ENCODE measurements at places on chromosomes 4 and X.

GRCh38 chrX:85112293-85112692 lies 108.6 kb downstream of the APOOL start:
- DNase-seq: no peak

- DNase-seq: no peak
Observed at GRCh38 chr4:11814758-11815157, 386.1 kb upstream of the HS3ST1 start.

DNA sequence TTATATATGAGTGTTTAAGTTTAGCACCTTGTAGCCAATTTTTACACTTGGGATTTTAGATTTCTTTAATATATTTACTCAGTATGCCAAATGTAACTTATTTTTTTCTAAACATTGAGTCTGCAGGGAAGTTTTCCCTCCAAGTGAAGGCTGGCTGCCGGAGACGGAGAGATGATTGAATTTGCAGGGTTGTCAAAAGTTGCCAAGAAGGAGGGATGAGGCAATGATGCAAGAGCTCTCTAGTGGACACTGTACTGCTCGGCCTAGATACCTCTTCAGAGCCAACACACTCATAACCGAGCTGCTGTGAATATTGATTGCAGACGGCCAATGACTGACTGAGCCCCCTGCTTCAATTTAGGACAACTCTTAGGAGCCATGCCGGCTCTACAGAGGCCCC lies 318.6 kb upstream of the CASK start:
- DNase-seq: no peak

- no peak for DNase-seq
Observed at GRCh38 chr4:115042496-115042895, 70.9 kb downstream of the NDST4 start.

DNA sequence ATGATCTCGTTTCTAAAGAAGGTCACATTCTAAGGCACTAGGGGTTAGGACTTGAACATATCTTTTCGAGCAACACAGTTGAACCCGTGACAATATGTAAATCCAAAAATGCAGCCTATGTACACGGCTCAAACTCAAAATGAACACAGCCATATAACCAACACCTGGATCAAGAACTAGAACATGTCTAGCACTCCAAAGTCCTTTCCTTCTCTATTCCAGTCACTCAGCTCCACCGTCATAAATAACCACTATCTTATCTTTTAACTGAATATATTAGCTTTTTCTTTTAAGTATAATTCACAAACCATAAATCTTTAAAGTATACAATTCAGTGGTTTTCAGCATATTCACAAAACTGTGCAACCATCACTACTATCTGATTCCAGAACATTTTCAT lies 19.4 kb upstream of the RELL1 start:
- DNase-seq: no peak

DNA sequence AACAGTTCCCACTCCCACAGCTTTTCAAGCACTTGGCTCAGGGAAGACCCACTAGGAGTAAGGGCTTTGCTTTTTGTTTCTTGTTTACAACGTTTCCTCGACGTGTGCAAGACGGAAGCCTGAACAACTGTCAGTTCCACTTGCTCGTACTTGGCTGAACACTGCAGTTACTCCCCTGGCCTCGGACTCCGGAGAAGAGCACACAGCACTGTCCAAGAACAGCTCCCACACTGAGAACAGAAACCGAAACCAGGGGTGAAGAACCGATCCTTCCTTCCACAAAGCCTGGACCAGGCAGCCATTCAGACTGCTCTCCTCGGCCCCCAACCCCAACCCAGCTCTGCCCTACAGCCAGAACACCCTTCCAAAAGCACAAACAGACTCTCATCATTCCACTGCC lies 25.5 kb downstream of the IRF2 start:
- DNase-seq: peak; percentile 61

DNA sequence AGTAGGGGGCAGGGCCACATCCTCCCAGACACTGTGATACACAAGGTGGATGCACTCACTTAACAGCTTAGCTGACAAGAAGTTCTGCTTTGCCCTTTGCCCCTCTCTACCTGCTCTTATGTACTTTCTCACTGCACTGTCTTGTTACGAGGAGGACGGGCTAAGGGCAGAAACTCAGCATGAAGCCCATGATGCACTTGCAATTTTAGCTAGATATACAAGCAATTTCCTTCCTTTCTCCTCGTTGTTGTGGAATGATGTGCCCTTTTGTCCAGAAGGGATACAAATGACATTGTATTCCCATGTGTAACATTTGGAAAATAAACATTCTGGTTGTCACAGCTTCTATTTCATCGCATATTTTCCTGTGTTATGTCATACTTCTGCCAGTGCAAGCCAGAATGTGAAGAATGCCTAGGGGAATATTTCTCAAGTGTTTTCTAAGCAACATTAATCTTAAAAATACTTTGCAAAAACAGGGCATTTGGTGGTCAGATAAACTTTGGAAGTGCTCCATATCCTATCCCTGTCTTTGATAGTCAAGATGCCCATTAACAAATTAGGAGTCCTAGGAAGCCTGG lies 47.2 kb downstream of the MAOA start:
- DNase-seq: no peak

DNA sequence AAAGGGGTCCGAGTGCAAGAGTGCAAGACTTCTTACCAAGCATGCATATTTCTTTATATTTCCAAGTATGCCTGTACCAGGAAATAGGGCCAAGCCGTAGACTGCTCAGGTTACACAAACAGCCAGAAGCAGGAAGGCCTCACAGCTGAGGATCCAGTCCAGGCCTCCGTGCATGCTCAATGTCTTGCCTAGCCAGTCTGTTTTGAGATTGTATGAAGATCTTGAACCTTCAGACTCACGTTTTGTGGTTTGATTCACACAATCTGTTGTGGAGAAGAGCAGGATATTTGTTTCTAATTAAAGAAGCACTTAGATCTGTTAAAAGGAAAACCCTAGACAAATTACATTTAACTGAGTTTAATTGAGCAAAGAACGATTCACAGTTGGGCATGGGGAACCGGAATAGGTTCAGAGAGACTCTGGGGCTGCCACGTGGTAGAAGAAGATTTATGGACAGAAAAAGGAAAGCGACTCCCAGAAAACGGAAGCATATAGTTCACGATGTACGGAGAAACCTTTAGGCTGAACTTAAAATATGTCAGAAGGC lies 1.2 kb downstream of the MGST2 start:
- DNase-seq: peak; percentile 59

DNA sequence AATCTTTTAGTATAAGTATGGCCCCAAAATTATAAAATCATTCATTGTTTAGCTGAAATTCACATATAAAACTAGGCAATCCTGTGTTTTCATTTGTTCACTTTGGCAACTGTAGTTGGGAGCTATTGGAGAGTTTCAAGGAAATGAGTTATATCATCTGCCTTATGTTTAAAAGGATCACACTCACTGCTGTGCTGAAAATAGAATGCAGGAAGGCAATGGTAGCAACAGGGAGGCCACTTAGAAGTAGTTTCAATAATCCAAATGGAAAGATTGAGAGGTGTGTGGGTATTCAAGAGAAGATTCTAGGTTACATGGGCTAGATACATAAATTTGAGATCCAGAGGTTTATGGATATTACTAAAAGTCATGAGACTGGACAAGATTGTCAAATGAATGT lies 184.9 kb downstream of the PDGFC start:
- no peak for DNase-seq

- DNase-seq: no peak
Observed at GRCh38 chr4:5198656-5199541, 147.6 kb downstream of the STK32B start.

DNA sequence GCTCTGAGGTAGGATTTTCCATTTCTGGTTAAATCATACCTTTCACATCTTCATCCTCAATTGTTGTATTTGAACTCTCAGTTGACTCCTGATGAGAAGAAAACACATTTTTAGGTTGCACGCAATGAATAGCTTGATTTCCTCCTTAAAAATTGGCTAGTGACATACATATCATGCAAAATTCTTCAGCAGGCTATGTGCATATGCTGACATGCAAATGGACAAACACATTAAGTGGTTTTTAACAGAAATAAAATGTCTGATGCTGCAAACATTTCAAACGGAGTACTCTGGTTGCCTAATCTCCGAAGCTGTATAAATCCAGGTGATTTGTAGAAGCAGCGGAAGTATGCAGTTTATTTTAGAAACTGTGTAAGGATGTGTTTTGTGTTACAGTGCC lies 261.1 kb downstream of the CAMK2D start:
- DNase-seq: no peak

- no peak for DNase-seq
Observed at GRCh38 chrX:105260291-105261043, 40.0 kb upstream of the TEX13A start.

DNA sequence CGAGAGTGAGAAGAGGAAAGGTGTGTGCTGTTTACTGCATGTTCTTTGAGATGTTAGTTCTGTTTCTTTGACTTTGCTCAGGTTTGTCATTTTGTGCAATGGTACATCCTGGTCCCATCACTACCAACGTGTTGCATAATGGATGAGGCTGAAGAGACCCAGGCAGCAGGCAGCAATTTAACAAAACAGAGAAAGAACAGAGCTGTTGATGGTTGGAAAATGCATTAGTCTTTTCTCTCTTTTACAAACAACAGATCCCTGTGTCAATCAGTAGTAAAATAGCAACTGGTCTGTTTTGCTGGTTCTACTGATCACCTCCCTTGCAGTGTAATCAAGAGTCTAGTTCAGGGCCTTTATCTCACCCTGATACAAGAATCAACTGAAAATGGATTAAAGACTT lies 64.8 kb upstream of the LIMCH1 start:
- no peak for DNase-seq

DNA sequence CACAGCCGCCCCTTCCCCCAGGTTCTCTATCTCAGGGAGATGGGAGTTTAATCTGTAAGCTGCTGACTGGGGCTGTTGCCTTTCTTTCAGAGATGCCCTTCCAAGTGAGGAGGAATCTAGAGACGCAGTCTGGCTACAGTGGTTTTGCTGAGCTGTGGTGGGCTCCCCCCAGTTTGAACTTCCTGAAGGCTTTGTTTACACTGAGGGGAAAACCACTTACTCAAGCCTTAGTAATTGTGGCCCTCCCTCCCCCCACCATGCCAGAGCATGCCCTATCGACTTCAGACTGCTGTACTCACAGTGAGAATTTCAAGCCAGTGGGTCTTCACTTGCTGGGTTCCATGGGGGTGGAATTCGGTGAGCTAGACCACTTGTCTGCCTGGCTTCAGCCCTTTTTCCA lies 131.3 kb downstream of the FAAH2 start:
- DNase-seq: no peak

DNA sequence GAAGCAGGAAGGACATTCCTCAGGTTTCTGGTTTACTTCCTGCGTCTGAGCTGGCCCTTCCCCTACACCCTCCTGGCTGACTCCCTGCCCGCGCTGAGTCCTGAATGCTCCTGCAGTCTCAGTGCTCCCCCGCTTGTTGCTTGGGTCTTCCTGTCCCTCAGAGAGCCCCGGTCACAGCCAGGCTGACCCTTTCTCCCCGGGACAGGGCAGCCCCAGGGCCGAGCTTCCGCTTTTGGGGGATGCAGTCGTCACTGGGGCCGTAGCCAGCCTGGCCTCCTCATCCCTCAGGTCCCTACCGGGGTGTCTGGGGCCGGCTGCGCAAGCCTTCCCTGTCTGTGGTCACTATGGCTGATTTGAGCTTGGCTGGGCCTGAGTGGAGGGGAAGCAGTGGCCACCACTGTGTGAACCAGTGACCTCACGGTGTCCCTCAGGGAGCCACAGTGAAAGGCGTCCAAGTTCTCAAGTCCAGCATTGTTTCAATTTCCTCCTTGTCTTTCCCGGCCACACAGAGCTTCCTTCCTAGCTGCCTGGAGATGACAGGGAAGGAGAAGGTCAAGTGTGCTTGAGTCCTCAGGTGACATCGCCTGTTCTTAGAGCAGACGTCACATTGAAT lies 34.1 kb upstream of the ASMTL start:
- no peak for DNase-seq

DNA sequence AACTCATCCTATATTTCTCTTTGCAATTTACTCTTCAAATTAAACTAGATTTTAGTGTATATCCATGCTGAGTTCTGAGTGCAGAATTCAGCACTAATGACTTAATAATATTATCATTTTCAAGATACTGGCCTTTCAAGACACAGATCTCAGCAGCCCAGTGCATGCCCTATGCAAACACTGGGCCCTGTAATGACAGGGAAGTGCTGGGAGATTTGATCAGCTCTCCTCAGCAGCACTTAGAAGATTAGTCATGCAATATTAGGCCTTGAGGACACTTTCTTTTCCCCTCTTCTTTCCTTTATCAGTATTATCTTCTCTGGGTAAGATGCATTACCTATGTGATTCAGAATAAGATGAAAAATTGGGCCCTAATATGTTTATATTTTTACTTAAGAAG lies 207.1 kb downstream of the PPP3CA start:
- DNase-seq: no peak

- no peak for DNase-seq
Observed at GRCh38 chr4:8459867-8460445, 19.4 kb downstream of the TRMT44 start.

GRCh38 chr4:112170451-112170993 lies 25.3 kb downstream of the FAM241A start:
- DNase-seq: peak; percentile 65

- DNase-seq: no peak
Observed at GRCh38 chr4:14111730-14112181, 484.2 kb upstream of the BOD1L1 start.

GRCh38 chr4:5503336-5503936 lies 204.9 kb downstream of the EVC2 start:
- no peak for DNase-seq

DNA sequence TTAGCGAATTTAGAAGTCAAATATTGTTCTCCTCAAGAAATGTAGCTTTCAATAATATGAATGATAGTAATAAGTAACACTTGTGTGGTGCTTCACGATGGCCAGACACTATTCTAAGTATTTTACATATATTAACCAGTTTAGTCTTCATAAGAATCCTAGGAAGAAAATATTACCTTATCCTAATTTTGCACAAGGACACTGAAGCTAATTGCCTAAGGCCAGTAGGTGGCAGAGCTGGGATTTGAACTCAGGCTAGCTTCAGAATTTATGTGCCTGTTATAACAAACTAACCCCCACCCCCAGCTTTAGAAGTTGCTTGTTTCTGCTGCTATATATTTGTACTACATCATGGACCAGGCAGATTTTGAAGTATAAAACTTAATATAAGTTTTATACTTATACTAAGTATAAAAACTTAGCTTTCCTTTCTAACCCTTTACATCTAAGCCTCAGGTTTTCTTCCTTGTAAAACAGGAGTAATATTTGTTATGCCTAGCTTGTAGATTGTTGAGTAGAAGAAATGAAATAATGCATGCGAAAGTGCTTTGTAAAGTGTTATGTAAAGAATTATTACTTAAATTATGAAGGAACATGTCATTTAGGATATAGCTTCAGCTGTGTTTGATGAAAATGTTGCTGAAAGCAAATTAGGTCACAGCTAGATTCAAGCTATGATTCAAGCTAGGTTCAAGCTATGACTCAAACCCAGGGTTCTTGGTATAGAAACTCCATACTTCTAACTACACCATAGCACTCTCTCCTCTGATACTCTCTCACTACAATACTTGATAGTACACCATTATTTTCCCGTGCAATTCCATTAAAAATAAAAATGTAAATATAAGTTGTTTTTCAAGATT lies 4.2 kb upstream of the CDS1 start:
- DNase-seq: no peak

DNA sequence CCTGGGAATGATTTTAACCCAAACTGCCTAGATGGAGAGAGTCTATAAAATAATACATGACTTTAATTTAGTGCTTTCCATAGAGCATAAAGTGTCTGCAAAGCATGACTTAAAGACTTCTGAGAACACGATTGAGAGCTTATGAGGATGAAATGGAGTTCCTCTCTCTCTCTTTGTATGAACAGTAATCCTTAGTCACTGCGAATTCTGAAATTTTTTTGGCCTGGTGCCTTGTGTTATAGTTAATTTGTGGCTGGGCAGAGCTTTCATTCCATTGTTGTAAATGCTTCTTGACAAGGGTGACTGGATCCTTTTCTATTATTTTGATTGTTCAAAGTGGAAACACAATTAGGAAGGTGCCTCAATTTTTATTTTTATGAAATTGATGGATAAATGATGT lies 179.5 kb downstream of the CEP135 start:
- no peak for DNase-seq
